ENCODE measurements at places on chromosomes 5 and 9. TPM values are rescaled to one million over a fixed set of nuclear protein-coding genes. Genes with fewer than 3 reads are reported as not detected.
A peak's percentile ranks its signal among the peaks of the same experiment; 100 is the strongest.

Gene PCDHA6
- not detected for total RNA-seq

Gene CARD9
- 1.5 TPM for total RNA-seq

Gene DUSP1
- 10.9 TPM for total RNA-seq

Gene TXNDC8
- total RNA-seq, result not detected

Gene CTXN3
- total RNA-seq, result not detected

Gene ZNF618
- 0.55 TPM for total RNA-seq

Gene RASGEF1C
- not detected for total RNA-seq

Gene DMRT3
- not detected for total RNA-seq

Gene TTC1
- 70.7 TPM for total RNA-seq

DNA sequence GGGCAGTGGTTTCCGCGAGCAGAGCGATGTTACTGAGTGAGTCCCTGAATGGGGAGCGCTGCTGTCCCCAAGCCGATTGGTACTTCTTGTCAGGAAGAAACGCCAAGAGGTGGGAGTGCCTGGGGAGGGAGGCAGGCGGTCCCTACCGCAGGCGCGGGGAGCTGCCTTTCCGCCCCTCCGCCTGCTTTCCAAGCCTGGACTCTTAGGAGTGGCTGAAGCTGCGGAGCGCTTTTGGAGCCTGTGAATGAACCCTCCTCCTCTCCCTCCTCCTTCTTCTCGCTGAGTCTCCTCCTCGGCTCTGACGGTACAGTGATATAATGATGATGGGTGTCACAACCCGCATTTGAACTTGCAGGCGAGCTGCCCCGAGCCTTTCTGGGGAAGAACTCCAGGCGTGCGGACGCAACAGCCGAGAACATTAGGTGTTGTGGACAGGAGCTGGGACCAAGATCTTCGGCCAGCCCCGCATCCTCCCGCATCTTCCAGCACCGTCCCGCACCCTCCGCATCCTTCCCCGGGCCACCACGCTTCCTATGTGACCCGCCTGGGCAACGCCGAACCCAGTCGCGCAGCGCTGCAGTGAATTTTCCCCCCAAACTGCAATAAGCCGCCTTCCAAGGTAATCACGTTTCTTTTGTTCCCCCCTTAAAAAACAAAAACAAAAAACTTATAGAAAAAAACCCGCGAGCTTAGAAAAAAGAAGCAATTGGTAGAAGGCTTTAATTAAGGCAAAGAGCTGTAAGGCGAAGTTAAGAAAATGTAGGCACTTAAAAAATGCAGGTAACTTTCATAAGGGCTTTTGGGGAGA is at the start of gene VCAN:
Gene VCAN, plus strand, starts transcription at position 340 of the 808 bp plus-strand sequence. CDS start 11,775 bp downstream, outside the sequence.
- no peak for DNase-seq
- no peak within 1 kb of the TSS for H3K27ac ChIP-seq
- peaks cover 11% of the 10 kb centered on the region for H3K4me1 ChIP-seq
- no peaks in the 10 kb centered on the region for H3K36me3 ChIP-seq
- H3K27me3 ChIP-seq, result peaks cover 47% of the 10 kb centered on the region
- no peak within 1 kb of the TSS for H3K4me3 ChIP-seq

DNA sequence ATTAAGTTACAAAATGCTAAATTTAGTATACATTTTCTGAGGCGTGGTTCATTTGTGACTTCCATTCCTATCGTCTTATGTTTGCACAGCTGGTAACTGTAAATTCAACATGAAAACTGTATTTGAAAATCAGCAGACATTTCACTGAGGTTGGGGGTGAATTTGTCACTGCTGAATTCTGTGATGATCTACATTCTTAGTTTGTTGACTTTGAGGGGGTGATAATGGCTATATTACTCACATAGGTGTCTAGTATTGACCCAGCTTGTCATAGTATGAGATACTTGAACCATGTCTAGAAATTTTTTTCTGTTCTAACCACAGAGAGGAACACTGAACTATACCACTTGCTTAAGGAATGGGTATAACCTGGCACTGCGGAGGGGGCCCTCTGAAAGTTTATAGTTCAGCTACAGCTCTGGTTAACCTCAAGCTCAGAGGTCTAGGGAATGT is 313.3 kb downstream of the PIK3R1 start:
- H3K27ac ChIP-seq, result no peak overlapping the region
- peaks cover 5% of the 10 kb centered on the region for H3K27me3 ChIP-seq
- no peak overlapping the region for H3K4me3 ChIP-seq

DNA sequence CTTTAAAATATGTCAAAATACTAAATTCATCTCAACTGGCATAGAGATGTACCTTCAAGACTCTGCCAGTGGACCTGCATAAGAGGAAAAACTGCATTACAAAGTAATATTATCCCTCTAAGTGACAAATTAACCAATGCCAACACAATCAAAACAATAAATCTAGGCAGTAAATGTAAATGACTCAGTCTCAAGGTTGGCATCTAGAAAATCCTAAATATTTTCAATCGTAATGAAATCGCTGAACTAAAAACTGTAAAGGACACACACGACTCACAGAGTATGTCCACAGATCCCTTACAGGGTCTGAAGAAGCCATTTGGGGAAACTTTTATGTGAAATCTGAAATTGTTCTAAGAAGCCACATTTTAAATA is 31.2 kb downstream of the ERMP1 start:
- no peaks in the 10 kb centered on the region for H3K36me3 ChIP-seq
- DNase-seq, result no peak
- no peaks in the 10 kb centered on the region for H3K27me3 ChIP-seq
- no peak overlapping the region for H3K27ac ChIP-seq
- no peak overlapping the region for H3K4me3 ChIP-seq
- H3K4me1 ChIP-seq, result no peaks in the 10 kb centered on the region

DNA sequence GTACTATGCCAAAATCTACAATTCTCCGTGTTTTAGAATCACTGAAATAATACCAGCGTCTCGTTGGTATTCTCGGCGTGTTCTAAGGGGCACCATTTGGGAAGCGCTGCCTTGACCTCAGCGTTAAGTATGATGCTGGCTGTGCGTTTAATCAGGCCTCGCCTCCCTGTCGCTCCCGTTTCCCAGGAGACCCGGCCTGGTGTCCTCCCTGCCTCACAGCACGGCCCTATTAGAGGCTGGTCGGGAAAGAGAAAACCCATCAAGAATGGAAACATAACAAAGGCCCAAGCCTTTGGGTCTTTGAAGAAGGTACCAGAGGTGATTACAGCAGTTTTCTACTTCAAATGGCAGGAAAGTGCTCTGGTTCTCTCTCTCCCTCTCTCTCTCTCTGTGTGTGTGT is 30.0 kb downstream of the GFPT2 start:
- no peaks in the 10 kb centered on the region for H3K36me3 ChIP-seq
- H3K27ac ChIP-seq, result no peak overlapping the region
- no peak for DNase-seq
- no peak overlapping the region for H3K4me3 ChIP-seq

GRCh38 chr5:82164977-82165713 is 113.0 kb downstream of the RPS23 start:
- no peak overlapping the region for H3K4me3 ChIP-seq
- no peak for DNase-seq
- H3K36me3 ChIP-seq, result no peaks in the 10 kb centered on the region
- H3K4me1 ChIP-seq, result no peaks in the 10 kb centered on the region
- no peak overlapping the region for H3K27ac ChIP-seq
- no peaks in the 10 kb centered on the region for H3K27me3 ChIP-seq

- no peaks in the 10 kb centered on the region for H3K27me3 ChIP-seq
- H3K36me3 ChIP-seq, result no peaks in the 10 kb centered on the region
- no peak overlapping the region for H3K4me3 ChIP-seq
- no peaks in the 10 kb centered on the region for H3K4me1 ChIP-seq
- H3K27ac ChIP-seq, result no peak overlapping the region
- no peak for DNase-seq
These were observed 424.7 kb upstream of the ST8SIA4 start for GRCh38 chr5:101327816-101328215.

DNA sequence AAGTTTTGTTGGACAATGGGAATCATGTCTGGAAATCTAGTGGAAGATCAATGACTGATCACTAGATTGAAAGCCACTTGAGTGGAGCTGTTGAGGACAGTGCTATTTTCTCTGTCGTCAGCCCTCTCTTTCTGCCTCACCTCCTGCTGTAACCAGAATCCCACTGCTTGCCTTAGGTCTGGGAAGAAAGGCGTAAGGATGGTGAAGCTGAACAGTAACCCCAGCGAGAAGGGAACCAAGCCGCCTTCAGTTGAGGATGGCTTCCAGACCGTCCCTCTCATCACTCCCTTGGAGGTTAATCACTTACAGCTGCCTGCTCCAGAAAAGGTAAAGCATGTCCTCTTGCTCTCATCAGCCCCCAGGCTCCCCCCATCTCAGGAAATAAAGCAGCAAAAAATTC is 1.1 kb downstream of the NSG2 start:
- no peak for DNase-seq
- H3K4me3 ChIP-seq, result no peak overlapping the region
- H3K36me3 ChIP-seq, result no peaks in the 10 kb centered on the region
- no peak overlapping the region for H3K27ac ChIP-seq
- H3K27me3 ChIP-seq, result no peaks in the 10 kb centered on the region

DNA sequence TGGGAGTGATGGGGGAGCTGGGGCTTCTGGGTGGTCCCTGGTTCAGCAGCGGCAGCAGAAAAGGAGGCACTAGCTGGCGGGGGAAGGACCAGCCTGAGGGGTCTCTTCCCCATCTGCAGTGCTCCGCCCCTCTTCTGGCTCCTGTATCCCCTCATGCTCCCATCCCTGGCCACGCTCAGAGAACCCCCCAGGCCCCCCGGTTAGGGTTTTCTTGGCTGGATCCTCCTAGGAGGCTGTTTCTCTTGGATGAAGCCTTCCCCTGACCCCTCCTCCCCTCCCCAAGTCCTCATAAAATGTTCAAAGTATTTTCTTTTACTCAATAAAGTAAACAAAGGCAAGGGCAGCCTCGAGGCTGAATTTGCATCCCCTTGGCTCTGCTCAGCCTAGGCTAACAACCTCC is 60.8 kb downstream of the FGF18 start:
- no peak overlapping the region for H3K4me3 ChIP-seq
- no peaks in the 10 kb centered on the region for H3K4me1 ChIP-seq
- no peaks in the 10 kb centered on the region for H3K36me3 ChIP-seq
- H3K27me3 ChIP-seq, result no peaks in the 10 kb centered on the region
- H3K27ac ChIP-seq, result no peak overlapping the region

- H3K4me3 ChIP-seq, result no peak overlapping the region
- H3K4me1 ChIP-seq, result no peaks in the 10 kb centered on the region
- no peak overlapping the region for H3K27ac ChIP-seq
- no peaks in the 10 kb centered on the region for H3K27me3 ChIP-seq
- H3K36me3 ChIP-seq, result no peaks in the 10 kb centered on the region
These were observed 1000.9 kb downstream of the CDH18 start for GRCh38 chr5:18987101-18987500.

DNA sequence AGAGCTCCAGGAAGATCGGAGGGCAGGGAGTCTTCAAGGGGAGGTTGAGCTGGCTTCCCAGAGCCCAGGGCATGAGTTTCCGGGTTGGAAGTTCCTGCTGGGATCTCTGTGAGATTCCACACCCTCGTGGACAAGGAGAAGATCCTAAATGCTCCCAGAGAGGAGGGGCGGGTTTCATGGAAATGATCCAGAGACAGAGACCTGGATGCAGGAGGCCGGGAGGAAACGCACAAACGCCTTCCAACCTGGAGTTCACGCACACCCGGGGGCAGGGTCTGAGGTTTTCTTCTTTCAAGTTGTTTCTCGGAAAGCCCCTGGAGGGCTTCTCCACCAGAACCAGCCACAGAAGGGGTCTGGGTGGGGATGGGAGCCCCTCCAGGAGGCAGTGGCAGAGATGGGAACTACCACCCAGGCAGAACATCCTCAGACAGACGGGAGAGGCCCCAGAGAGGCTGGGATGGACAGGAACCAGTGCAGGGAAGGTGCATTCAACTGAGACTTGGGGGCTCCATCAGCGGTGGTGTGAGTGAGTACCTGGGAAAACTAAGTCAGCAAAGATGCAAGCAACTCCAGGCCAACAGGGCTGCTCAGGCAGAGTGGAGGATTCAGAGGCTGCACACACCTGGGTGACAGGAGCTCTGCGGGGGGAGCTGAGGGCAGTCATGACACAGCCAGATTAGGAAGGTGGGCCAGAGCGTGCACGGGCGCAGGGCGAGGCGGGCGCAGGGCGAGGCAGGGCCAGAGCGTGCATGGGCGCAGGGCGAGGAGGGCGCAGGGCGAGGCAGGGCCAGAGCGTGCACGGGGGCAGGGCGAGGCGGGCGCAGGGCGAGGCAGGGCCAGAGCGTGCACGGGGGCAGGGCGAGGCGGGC is 52.1 kb upstream of the EXOC3 start:
- H3K36me3 ChIP-seq, result no peaks in the 10 kb centered on the region
- no peak for DNase-seq
- no peak overlapping the region for H3K27ac ChIP-seq
- no peaks in the 10 kb centered on the region for H3K27me3 ChIP-seq
- no peak overlapping the region for H3K4me3 ChIP-seq

GRCh38 chr9:134784577-134785305 is 95.9 kb upstream of the FCN2 start:
- DNase-seq, result no peak
- H3K27ac ChIP-seq, result no peak overlapping the region
- H3K4me1 ChIP-seq, result no peaks in the 10 kb centered on the region
- H3K36me3 ChIP-seq, result no peaks in the 10 kb centered on the region

DNA sequence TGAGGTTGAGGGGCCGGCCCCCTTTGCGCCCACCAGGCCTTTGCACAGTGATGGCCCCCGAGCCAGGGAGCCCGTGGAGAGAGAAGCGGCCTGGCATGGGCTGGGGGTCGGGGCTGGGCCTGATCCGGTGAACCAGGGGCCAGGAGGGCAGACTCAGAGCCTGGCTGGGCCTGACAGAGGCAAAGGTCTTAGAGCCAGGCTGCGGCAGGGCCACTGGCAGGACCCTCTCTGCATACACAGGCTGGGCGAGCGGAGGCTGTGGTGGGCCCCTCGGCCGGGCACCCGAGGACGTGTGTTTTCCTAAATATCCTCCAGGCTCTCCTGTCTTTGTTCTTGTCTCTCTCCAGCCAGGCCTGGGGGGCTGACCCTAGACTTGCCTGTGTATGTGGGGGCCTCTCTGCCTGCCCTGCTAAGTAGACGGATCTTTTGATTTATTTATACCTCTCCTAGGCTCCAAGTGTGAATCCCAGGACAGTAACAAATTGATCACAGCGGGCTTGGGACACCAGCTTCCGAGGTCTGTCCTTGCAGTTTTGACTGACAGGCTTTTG is 933 bp downstream of the NEK6 start:
- H3K27ac ChIP-seq, result peak overlapping the region; percentile 51
- H3K36me3 ChIP-seq, result no peaks in the 10 kb centered on the region
- peak; percentile 47 for DNase-seq

GRCh38 chr9:77999231-77999631 is 32.4 kb downstream of the GNAQ start:
- no peaks in the 10 kb centered on the region for H3K27me3 ChIP-seq
- H3K27ac ChIP-seq, result no peak overlapping the region
- peaks cover 14% of the 10 kb centered on the region for H3K4me1 ChIP-seq
- no peak overlapping the region for H3K4me3 ChIP-seq
- DNase-seq, result no peak

DNA sequence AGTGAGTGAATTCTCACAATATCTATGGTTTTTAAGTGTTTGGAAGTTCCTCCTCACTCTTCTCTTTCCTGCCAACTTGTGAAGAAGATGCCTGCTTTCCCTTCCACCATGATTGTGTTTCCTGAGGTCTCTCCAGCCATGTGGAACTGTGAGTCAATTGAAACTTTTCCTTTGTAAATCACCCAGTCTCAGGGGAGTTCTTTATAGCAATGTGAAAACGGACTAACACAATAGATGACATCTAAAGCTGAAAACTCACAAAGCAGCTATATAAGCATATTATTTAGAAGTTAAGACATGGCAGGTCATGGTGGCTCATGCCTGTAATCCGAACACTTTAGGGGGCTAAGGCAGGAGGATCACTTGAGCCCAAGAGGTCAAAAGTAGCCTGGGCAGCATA is 130.2 kb downstream of the ARRDC3 start:
- no peak overlapping the region for H3K27ac ChIP-seq
- no peaks in the 10 kb centered on the region for H3K27me3 ChIP-seq
- no peak overlapping the region for H3K4me3 ChIP-seq
- no peaks in the 10 kb centered on the region for H3K4me1 ChIP-seq

- H3K36me3 ChIP-seq, result peaks cover 6% of the 10 kb centered on the region
- DNase-seq, result peak; percentile 69
- H3K27me3 ChIP-seq, result no peaks in the 10 kb centered on the region
- H3K4me3 ChIP-seq, result peak overlapping the region; percentile 97
- peak overlapping the region; percentile 85 for H3K27ac ChIP-seq
These were observed 448 bp downstream of the RELL2 start for GRCh38 chr5:141637123-141637766.
